ENCODE measurements at places on chromosomes 3 and 15.

DNA sequence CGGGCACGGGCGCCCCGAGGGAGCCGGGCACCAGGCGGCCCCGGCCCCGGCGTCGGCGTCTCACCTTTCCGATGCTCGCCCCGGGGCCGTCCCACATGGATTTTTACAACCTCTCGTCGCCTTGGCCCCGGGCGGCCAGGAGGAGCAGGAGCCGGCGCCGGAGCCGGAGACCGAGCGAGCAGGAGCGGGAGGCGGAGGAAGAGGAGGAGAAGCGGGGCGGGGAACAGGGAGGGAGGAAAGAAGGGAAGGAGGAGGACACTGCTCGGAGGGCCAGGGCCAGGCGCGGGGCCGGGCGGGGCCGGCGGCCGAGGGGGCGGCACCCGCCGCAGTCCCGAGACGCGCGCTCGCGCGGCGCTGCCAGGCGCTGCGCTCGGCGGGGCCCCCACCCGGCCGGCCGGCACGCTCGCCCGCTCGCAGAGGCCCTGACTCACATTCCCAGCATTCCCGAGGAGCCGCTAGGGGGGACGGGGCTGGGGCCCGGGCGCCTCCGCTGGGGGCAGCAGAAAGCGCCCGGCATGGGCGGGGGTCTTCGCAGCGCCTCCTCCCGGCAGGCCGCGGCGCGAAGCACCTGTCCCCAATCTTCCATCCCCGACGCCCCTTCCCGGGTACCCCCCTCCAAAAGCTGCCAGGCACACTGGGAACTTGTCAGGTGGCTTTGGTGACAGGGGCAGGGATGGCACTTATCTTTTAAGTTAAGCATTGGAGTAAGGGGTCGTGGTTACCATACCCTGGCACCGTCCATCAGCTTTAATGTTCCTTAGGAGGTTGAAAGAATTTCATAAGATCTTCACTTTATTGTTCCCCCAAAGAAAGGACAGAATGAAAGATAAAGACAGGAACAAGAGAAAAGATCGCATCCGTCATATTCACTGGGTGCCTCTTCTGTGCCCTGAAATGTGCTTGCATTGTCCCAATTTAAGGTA lies at the start of gene ERC2:
TSS of gene ERC2 (minus strand) at position 284 of the 923 bp plus-strand sequence.
- DNase-seq: no peak

- DNase-seq: no peak
These were observed 43.2 kb downstream of the MAP3K13 start for GRCh38 chr3:185406121-185406620.

DNA sequence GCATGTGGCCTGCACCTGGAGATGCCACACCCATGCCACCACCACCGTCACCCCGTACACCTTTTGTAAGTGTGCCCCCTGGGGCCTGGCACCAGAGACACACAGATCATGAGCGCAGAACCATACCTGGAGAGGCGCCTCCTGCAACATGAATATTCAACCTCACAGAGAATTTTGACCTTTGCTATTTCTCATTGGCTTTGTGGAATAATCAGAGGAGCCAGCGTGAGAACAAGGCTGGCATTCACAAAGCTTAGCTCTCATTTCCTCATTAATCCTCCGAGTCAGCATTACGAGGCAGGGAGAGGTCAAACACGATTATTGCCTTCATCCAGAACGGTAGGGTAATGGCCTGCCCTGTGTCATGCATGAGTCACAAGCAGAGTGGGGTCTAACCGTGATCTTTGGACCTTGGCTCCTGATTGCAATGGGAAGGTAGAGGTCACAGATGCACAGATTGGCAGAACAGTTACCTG lies 73.0 kb upstream of the POMGNT2 start:
- DNase-seq: no peak

GRCh38 chr3:32959371-32959770 lies 7.9 kb downstream of the CCR4 start:
- no peak for DNase-seq

DNA sequence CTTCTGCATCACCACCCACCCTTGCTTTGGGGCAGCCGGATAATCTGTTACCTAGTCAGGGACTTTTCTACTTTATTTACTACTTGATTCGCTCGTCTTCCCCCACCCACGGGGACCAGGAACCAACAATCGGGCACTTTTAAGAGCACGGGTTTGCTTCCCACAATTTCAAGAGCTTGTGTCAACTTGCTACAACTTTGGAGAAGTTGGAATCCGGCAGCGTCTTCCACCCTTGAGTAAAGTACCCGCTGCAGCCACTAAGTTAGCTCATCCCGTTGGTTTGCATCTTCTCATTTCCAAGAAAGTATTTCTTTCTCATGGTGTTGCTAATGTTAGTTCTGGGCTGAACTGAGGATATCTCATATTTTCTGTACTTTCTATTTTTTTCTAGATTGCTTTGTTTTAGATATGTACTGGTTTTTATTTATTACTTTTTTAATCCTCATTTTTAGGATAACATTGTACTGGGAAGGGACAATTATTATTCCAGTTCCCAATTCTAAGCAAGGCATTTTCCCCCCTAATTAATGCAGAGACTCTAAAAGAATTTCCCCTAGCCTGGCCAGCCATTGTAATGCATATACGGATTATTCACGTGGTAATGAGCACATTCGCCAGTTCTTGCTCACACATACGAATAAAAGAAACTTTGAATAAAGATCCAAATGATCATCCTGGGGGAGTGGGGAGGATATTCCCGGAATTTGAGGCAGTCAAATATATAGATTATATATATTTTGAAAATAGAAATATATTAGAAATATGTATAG lies 4.0 kb downstream of the SOX2 start:
- no peak for DNase-seq

DNA sequence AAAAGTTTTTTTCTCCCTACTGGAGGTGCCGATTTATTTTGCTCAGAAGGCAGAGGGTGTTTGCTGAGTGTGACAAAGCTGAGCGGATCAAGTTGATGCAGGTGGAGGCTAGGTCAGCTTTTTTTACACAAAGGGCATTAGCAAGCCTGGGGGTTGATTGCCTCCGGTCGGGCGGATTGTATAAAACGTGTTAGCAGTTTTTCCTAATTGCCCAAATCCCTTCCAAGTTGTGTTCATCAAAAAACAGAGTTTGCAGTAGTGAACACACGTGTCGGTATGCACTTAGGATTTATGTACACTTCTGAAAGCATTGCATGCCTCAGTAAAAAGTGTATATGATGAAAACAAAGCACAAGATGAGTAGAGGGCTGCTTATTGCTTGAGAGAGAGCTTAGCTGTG lies 2.6 kb downstream of the GPR160 start:
- no peak for DNase-seq

- DNase-seq: no peak
These were observed 91.8 kb downstream of the LARS2 start for GRCh38 chr3:45480218-45480617.

- no peak for DNase-seq
These were observed 433.5 kb downstream of the PLOD2 start for GRCh38 chr3:145727476-145727875.

DNA sequence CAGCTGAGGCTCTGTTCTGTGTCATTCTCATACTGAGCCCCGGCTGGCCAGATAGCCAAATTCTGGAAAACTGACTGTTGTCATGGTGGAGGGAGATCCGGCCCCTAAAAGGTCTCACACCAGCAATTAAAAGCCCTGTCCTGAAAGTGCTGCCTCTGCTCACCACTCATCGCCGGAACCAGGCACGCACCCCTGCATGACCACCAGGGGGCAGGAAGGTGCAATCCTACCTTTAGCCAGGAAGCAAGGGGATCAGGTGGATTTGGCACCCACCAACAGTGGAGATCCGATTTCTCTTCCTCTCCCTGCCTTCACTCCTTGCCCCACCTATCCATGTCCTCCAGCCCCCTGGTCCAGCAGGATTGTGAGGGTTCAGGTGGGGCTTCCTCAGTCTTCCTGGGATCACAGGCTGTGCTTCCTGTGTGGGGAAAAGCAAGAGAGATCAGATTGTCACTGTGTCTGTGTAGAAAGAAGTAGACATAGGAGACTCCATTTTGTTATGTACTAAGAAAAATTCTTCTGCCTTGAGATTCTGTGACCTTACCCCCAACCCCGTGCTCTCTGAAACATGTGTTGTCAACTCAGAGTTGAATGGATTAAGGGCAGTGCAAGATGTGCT lies 16.1 kb upstream of the CACNA2D2 start:
- peak; percentile 44 for DNase-seq

- DNase-seq: no peak
These were observed 432.0 kb upstream of the TBL1XR1 start for GRCh38 chr3:177629276-177629675.

DNA sequence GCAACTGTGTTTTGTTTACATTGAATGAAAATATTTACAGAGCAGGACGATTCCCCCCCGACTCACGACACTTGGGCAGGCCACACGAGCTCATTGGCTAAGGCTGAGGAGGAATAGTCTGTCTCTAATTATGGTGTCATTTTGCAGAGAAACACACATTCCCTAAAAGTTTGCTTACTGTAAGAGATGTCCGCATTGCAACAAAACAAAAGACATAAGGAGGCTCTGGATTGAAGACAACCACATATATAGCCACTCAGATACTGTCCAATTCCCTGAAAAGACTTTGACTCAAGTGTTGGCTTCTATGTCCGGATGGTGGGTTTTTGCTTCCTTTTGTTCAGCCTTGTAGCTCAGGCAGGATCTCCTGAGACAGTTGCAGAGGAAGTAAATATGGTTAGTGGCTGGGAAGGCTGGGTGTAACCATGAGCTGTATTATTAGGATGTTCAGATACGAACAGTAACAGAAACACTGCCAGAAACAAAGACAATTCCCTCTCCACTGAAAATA lies 170.4 kb downstream of the KLHL25 start:
- DNase-seq: no peak

DNA sequence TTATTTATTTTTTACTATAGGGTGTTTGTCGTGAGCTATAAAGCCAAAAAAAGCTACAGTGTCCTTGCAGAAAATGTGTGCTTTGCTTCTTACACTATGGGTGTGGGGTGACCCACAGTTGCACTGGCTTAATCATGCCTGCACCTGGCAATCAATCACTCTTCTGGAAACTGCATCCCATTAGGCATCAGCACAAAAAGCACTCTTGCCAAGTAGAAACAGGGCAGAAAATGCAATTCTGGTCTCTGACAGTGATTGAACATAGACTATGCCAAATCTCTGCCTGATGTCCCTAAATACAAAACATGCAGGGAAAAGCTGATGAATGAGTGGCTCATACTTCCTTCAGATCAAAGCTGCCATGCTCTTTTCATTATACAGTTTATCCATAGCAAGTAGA lies 30.4 kb upstream of the PLAAT1 start:
- DNase-seq: no peak

- no peak for DNase-seq
These were observed 56.2 kb upstream of the DLG1 start for GRCh38 chr3:197354568-197355001.

DNA sequence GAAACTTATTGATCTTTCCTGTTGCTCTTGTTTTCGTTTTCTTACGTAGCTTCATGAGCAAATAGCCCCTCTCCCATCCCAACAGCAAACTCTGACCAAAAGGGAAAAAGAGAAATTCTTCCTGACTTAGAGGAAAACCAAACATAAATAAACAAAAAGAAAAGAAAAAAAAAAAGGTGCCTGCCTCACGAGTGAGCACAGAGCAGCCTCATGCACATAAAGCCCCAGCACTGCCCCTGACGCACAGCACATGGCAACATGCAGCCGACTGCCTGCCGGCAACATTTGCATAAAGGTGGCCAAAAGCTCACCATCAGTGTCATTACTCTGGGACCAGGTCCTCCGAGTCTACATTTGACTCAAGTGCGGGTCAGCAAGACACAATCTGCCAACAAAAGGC lies 6.4 kb downstream of the POC1A start:
- no peak for DNase-seq

GRCh38 chr3:190614226-190615059 lies 100.6 kb downstream of the IL1RAP start:
- no peak for DNase-seq

GRCh38 chr15:33649217-33649933 lies 318.9 kb upstream of the CHRM5 start:
- no peak for DNase-seq

DNA sequence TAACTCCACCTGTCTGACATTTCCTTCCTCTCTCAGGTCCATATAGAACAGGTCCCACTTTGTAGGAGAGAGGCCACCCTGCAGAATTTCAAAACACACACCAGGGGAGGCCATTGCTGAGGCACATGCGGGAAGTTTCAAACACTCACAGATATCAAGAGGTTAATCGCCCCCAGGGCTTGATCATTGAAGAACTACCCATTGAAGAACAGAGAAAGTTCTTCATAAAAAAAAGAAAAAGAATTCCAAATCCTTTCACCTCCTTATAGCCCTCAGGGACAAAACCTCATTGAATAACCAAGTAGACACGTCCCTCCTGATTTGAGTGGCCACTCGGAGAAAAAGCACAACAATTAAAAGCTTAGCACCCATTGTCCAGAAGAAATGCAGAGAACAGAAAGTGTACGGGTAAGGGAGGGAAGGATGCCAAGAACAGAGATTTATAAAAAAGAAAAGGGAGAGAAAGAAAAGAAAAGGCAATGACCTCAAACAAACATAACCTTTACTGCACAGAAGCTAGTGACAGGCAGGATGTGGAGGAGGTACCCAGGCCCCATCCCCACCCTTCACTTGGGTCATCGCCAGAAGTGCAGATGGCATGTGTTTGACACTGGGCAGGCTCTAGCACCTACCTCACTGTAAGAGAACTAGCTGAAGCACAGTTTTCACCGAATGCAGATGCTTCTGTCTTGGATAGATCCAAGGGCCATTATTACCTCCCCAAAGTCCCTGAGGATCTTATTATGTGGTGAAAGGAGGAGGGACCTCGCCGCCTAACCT lies 112.3 kb upstream of the HES1 start:
- no peak for DNase-seq

DNA sequence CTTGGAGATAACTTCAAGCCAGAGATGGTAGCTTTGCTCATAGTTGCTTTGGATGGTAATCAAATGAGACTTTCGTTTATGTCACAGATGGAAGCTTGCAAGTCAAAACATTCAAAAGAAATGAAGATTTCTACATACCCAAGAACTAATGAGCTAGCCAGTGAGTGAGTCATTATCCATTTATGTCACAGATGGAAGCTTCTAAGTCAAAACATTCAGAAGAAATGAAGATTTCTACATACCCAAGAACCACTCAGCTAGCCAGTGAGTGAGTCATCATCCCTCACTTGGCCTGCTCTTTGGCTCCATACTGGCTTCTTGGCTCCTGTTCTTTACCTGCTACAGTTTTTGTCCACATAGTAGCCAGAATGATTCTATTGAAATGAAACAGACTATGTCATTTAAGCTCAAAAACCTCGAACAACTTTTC lies 559.8 kb upstream of the CBLB start:
- DNase-seq: no peak

DNA sequence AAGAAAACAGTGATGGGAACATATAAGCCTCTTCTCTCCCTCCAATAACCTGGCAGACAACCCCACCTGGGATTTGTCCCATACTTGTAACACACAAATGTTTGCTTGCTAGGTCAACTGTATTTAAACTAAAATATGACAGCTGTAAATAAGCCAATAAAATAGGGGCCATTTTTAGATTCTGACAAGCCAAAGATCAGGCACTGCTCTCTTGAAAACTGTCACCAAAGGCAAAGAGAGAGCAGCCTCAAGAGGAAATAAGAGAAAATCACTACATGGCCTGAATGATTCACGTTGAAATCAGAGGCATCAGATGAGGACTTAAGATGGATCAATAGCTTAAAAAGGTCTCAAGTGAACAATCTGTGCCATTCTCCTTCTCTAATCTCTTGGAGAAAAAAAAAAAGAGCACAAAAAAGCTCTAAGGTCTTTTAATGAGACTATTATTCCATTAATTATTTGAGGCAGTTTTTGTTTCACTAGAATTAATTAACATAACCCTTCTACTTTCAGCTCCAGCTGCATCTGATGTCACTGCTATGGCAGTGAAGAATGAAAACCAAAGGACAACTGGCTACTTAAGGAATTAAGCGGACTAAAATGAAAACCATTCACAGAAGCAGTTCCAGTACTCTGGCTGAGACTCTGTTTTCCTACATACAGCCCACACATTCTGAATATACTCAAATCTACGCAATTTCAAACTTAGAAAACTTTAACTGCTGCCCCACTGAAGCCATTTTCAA lies 19.0 kb downstream of the MYO5A start:
- DNase-seq: no peak
